CD4-positive, alpha-beta memory T cell (primary cell): ENCODE measurements at places on chromosomes 4 and X. TPM values are rescaled to one million over a fixed set of nuclear protein-coding genes. Genes with fewer than 3 reads are reported as not detected.

The FATE1 gene
- total RNA-seq: not detected

The XIAP gene
- 64.6 TPM for total RNA-seq

The GLOD5 gene
- total RNA-seq: not detected

The GAB1 gene
- 0.78 TPM for total RNA-seq

The NEK1 gene
- total RNA-seq: 24.1 TPM

The VSIG4 gene
- total RNA-seq: 1.0 TPM

The NWD2 gene
- not detected for total RNA-seq

The SH3BP2 gene
- 37.9 TPM for total RNA-seq

The EDNRA gene
- not detected for total RNA-seq

The JADE3 gene
- 0.44 TPM for total RNA-seq

The CLDN2 gene
- total RNA-seq: not detected

The TAF7L gene
- total RNA-seq: not detected

The LUZP4 gene
- total RNA-seq: not detected

The PAGE1 gene
- not detected for total RNA-seq

The PFKFB1 gene
- 0.35 TPM for total RNA-seq

The RNF150 gene
- total RNA-seq: not detected

The HSFX1 gene
- total RNA-seq: 2.6 TPM

The MORF4L2 gene
- 110 TPM for total RNA-seq

The TMPRSS11D gene
- total RNA-seq: not detected

The FRAS1 gene
- not detected for total RNA-seq

The MAGEC1 gene
- not detected for total RNA-seq

The HTR2C gene
- not detected for total RNA-seq

The ANK2 gene
- not detected for total RNA-seq

The FGF16 gene
- not detected for total RNA-seq

The TXK gene
- total RNA-seq: 44.8 TPM

The HPGDS gene
- 0.41 TPM for total RNA-seq

The FAM47B gene
- not detected for total RNA-seq

The GUF1 gene
- 20.5 TPM for total RNA-seq

The NOX1 gene
- not detected for total RNA-seq

The GPC3 gene
- 0.20 TPM for total RNA-seq

The DACH2 gene
- total RNA-seq: not detected

The GNPDA2 gene
- 15.1 TPM for total RNA-seq

The TRIML2 gene
- total RNA-seq: not detected

The CORIN gene
- total RNA-seq: 0.36 TPM

The SSX4 gene
- total RNA-seq: not detected

The RXFP1 gene
- not detected for total RNA-seq

The RPA4 gene
- 0.41 TPM for total RNA-seq

The TMEM150C gene
- not detected for total RNA-seq

The LONRF3 gene
- total RNA-seq: 8.7 TPM

The REPS2 gene
- 1.4 TPM for total RNA-seq

The FAT1 gene
- not detected for total RNA-seq

The JAKMIP1 gene
- 3.7 TPM for total RNA-seq

The CXCL1 gene
- total RNA-seq: not detected

The PPARGC1A gene
- total RNA-seq: not detected

The MID1 gene
- total RNA-seq: not detected

The TEC gene
- total RNA-seq: 3.7 TPM

The PHKA1 gene
- total RNA-seq: 0.29 TPM

The SLC39A8 gene
- 25.7 TPM for total RNA-seq

The GLRA2 gene
- not detected for total RNA-seq

The MTMR8 gene
- 8.3 TPM for total RNA-seq

The CLGN gene
- total RNA-seq: not detected

The SLC9A6 gene
- total RNA-seq: 20.5 TPM

The ATP5ME gene
- total RNA-seq: 137 TPM

The GDPD2 gene
- total RNA-seq: not detected

The CYP2U1 gene
- 6.3 TPM for total RNA-seq

The MAGEB3 gene
- total RNA-seq: not detected

The USP26 gene
- not detected for total RNA-seq

The PAK3 gene
- total RNA-seq: 1.5 TPM

The RNF175 gene
- total RNA-seq: 0.67 TPM

The CT45A3 gene
- total RNA-seq: not detected
